ENCODE measurements at places on chromosomes 2 and 18.

DNA sequence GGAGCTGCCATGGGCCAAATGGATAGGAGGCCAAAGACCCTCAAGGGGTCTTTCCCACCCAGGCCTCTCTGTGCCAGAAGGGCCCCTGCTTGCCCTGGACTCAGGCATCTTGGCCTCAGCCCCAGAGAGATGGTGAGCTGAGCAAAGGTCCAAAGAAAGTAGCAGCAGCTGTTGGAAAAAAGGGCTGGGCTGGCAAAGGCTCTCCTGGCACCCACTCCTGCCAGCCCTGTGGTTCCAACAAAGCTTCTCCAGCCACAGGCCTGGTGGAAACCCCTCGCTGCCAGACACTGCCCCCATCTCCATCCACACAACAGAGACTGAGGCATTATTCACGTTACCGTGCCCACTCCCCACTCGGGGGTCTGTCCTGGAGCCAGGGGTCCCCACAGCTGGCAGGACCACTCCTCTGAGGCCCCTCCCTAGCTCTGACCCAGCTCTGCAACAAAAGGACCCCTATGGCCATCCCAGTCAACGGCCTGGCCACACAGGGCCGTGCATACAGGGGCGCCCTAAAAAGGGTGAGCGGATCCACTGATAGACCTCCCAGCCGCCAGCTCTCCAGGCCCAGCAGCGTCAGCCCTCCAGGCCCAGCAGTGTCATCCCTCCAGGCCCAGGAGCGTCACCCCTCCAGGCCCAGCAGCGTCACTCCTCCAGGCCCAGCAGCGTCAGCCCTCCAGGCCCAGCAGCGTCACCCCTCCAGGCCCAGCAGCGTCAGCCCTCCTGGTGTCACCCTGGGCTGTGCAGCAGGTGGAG is 10.1 kb downstream of the BIN1 start:
- no peak for DNase-seq

GRCh38 chr18:55927831-55928230 is 339.8 kb upstream of the TCF4 start:
- DNase-seq, result no peak

DNA sequence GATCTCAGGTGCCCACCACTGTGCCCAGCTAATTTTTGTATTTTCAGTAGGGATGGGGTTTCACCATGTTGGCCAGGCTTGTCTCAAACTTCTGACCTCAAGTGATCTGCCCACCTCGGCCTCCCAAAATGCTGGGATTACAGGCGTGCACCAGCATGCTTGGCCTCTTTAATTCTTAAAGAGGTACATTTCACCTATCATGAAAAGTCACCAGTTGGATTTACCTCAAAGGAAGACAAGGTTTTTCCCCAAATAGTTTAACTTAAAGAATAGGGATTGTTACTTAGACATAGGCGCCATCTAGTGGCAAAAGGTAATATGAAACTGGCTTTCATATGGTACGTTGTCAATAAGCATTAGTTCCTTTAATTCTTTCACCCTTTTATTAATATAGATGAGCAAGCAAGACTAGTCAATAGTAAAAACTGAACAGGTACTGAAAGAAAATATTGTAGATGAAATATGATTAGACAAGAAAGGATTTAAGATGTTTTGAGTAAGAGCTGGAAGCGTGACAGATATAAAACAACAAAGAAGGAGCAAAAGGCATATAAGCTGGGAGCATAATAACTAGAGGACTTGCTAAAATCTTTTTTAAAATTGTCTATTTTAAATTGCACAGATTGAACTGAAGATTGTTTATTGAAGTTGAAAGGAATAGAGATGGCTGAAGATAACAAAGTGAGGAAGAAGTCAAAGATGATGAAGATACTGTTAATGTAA is 35.0 kb upstream of the PSMD14 start:
- peak; percentile 68 for DNase-seq

GRCh38 chr18:10826400-10826799 is 300.6 kb downstream of the NAPG start:
- DNase-seq, result no peak

DNA sequence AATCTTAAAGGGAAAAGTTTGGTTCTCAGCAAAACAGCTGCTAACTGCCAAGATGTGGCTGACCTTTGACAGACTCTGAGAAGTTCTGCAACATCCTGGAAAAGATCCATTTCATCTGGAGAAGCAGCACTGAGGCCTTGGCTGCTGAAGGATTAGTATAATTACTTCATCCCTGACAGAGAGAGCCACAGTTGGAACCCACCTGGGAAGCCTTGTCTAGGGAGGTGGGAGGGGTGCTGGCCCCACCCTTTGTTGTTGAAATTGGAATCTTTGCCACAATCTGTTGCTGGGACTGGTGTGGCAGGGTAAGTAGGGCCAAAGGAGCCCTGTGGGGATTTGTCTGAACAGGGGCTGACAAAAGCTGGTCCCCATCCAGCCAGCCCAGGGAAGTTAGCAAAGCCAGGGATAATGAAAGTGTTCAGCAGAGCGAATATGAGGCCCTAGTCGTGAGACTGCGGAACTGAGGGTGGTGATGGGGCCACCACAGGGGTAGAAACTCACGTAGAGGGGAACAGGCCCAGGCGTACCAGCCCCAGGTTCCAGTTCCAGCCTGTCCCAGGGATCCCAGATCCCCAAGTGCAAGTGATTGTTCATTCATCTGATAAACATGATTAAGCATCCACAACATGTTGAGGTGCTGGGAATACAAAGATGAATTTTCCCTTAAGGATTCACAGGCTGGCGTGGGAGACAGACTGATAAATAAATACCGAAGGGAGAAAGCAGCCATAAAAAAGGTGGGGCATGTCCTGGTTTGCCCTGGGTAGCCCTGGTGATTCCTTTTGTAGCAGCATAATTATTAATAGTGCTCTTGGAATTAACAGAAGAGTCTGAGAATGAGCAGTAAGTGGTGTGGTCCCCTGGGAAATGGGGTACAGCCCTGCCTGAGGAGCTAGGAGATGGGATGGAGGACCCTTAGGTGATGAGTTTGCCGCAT is 60.0 kb downstream of the MYO1B start:
- no peak for DNase-seq

- no peak for DNase-seq
Measured at GRCh38 chr2:30355306-30355705, 91.7 kb upstream of the LCLAT1 start.

GRCh38 chr2:126657636-126658318 is 1.8 kb downstream of the GYPC start:
- peak; percentile 69 for DNase-seq

- no peak for DNase-seq
Measured at GRCh38 chr18:316393-316792, 48.5 kb upstream of the THOC1 start.

DNA sequence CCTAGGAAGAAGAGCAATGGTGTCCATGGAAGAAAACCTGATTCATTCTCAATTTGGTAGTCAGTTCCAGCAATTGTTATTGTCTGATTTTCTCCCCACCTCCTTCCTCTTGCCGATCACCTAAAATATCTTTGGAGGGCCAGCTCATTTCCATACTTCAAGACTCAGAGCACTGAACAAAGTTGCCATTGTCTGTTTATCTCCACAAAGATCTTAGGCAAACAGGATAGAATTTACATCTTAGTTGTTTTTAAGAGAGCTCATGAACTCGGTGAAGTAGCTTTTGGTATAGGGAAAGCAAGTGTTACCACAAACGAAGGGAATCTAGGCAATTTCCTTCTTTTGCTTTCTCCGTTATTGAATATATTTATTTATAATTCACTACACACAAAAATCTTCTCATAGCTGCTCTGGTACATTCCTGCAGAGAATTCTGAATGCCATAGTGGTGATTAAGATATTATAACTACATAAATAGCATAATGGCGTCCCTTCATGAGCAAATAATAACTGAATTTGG is 41.5 kb upstream of the CHST9 start:
- DNase-seq, result no peak

- no peak for DNase-seq
Measured at GRCh38 chr2:104432991-104433390, 420.9 kb upstream of the POU3F3 start.

DNA sequence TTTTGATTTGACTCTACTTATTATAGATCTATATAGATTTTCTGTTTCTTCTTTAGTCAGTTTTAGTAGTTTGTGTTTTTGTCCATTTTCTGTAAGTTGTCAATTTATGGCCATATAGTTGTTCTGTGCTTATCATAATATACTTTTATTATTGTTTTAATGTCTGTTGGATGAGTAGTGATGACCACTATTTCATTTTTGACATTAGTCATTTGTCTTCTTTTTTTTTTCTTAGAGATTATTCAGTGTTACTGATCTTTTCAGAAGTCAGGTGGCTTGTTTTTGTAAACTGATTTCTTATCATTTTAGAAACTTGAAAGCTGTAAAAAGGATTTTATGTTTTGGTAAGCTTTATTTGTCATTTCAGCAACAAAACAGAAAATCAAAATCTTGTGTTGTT is 57.3 kb downstream of the EPC2 start:
- no peak for DNase-seq

DNA sequence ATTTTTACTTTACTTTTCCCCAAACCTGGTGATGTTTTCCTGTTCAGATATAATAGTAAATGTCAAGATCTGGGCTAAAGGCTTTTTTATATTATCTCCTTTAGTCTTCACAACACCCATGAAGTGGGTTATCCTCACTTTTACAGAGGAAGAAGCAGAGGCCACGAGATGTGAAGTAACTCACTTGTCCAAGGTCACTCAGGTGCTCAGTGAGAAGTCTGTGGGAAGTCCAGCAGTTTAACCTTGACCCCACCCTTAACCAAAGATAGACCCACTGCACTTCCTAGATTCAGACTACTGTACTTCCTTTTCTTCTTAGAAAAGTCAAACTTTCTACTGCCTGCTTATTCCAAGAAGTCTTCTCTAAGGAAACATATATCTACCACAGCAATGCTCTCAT is 56.3 kb upstream of the STAT1 start:
- peak; percentile 39 for DNase-seq

GRCh38 chr2:28155086-28155485 is 237.6 kb upstream of the FOSL2 start:
- no peak for DNase-seq

DNA sequence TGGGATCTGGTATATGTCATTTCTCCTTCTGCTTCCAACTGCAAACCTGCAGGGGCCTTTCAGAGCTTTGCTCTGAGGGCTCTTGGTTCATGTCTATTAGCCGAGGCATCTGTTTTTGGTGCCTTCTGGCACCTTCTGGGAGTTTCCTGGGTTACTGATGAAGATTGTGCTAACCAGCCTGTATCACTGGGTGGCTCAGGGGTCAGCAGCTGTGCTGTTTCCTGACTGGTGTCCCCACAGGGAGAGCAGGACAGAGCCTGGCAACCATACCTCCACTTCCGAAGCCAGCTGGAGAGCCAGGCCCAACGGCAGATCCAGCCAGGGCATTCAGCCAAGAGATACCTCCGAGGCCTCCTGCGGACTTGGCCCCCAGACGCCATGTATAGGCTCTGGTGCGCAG is 17.5 kb downstream of the KIAA2012 start:
- DNase-seq, result no peak

DNA sequence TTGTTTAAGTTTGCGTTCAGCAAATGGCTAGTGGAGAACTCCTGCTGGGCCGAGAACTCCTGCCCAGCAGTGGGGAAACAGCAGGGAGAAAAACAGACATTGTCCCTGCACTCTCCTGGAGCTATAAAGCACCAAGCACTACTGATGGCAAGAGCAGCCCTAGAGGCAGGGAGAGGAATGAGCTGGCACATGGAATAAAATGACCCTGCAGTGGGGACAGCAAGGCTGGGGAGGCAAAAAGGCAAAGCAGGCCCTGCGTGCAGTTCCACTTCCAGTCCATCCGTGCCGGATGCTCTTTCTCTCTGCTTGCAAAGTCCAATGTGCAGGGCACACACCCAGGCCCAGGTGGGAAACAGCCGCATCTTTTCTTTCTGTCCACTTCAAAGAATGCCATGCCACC is 415.5 kb downstream of the LRATD1 start:
- no peak for DNase-seq
